AG04450 (cell line): ENCODE measurements at places on chromosomes 1 and 21. TPM values are rescaled to one million over a fixed set of nuclear protein-coding genes. Genes with fewer than 3 reads are reported as not detected.

DNA sequence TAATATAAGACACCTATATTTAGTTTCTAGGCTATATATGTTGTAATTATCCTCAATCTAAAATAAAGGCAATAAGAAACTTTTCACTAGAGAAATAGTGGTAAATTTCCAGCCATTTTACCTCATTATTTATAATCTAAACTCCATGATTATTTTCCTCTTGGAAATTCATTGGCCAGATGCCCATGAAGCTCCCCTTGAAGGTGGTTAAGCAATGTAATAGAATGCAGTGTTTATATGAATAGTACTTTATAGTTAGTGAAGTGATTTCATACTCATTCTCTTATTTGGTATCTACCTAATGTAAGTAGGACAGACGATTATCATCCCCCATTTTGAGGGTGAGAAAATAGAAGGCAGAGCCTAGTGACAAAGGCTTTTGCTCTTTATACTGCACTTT lies 26.5 kb downstream of the NFYC start:
- DNase-seq: no peak

- DNase-seq: no peak
Observed at GRCh38 chr1:234556245-234556943, 53.6 kb downstream of the IRF2BP2 start.

DNA sequence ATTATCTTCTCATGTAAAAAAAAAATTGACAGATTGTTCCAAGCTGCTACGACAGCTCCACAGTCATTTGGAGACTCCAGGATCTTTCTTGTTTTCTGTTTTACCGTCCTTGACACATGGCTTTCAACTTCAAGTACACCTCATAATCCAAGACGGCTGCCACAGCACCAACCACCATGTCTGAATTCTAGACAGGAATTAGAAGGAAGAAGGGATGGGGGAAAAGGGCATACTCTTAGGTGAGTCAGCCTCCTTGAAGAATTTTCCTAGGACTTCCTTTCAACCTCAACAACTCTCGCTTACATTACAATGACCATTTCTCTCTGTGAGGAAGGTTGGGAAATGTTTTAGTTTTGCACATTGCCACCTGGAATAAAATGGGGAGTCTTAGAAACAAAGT lies 110.3 kb upstream of the TNR start:
- no peak for DNase-seq

GRCh38 chr1:94413311-94413710 lies 4.9 kb upstream of the ABCD3 start:
- no peak for DNase-seq

GRCh38 chr1:44326821-44327465 lies 28.1 kb downstream of the ERI3 start:
- DNase-seq: no peak

The OLIG1 gene
- polyA plus RNA-seq: not detected in 2 replicates

DNA sequence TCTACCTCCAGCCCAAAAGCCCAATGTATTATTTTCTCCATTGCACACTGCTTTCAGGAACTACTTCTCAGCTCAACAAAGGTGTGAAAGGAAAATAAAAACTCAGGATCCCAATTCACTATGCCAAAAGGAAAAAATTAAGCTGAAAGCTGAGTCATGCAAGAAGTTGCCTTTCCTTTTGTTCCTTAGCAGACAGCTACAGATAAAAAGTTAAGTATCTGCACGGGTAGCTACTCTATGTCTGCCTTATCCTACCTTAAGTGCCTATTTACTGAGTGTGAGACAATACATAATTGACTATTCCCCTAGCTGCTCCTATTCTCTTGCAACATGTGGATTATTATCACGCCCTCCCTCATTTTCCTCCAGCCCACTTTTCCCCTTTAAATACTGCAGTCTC lies 84.1 kb downstream of the ADCY10 start:
- no peak for DNase-seq

The CPT2 gene
- polyA plus RNA-seq: 17.6 and 18.8 TPM in 2 replicates

- no peak for DNase-seq
Observed at GRCh38 chr1:30725450-30726095, 2.2 kb upstream of the MATN1 start.

The SLC44A5 gene
- 0.09 and 0.19 TPM in 2 replicates for polyA plus RNA-seq

- DNase-seq: no peak
Observed at GRCh38 chr1:93699503-93700168, 18.0 kb upstream of the BCAR3 start.

- peak; percentile 23 for DNase-seq
Observed at GRCh38 chr1:33918368-33918767, 54.5 kb downstream of the HMGB4 start.

The PHTF1 gene
- polyA plus RNA-seq: 15.0 and 18.0 TPM in 2 replicates

DNA sequence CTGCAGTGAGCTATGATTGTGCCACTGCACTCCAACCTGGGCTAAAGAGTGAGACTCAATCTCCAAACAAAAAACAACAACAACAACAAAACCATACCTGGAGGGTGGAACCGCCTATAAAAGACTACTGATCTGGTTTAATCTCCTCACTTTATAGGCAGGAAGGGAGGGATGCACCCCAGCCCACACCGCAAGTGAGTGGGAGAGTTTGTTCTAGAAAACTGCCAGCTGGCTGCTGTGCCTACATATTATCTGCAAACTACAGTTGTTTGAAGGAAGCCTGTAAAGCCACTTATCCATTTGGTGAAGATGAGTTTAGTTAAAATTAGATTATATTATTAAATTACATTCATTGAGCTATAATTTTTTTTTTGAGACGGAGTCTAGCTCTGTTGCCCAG lies 9.1 kb upstream of the SRSF10 start:
- DNase-seq: no peak

The AQP10 gene
- not detected in 2 replicates for polyA plus RNA-seq

The SMCP gene
- not detected in 2 replicates for polyA plus RNA-seq

The EXTL1 gene
- polyA plus RNA-seq: 1.3 and 1.8 TPM in 2 replicates

- DNase-seq: no peak
Observed at GRCh38 chr1:231091415-231091814, 51.4 kb upstream of the FAM89A start.

DNA sequence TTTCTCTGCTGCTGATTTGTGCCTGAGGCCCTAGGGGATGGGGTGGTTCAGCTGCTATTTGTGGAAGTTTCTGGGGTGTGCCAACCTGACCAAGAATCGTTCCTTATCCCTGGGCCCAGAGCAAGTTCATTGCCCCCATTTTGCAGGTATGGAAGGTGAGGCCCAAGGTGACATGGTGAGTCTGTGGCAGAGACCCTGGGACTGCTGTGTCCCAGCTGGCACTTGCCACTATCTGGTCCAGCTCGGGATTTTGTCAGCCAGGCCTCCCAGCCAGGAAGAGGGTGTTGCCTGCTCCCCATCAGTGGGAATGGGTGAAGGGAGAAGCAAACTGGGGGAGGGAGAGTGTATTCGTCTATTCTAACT lies 18.9 kb upstream of the LRP8 start:
- no peak for DNase-seq

The HHAT gene
- 4.8 and 5.1 TPM in 2 replicates for polyA plus RNA-seq

The GABRD gene
- not detected in 2 replicates for polyA plus RNA-seq

DNA sequence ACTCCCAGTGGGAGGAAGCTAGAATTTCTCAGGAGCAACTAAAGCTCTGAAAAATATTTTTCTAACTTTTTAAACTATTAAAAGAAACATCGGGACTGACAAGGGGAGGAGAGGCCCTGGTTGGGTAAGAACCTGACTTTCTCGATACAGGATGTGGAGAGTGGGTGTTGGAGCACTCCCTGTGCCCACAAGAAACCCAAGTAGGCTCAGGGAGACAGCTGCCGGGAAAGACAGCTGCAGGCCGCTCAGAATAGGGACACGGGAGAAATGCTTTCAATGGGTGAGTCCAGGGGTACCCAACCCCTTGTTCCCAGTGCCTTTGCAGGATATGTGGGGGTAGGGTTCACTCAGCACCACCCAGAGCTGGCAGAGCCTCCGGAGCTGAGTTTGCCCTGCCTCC lies 43.6 kb downstream of the PLEKHA6 start:
- DNase-seq: no peak

GRCh38 chr1:205228093-205228521 lies 361 bp downstream of the TMCC2 start:
- no peak for DNase-seq

DNA sequence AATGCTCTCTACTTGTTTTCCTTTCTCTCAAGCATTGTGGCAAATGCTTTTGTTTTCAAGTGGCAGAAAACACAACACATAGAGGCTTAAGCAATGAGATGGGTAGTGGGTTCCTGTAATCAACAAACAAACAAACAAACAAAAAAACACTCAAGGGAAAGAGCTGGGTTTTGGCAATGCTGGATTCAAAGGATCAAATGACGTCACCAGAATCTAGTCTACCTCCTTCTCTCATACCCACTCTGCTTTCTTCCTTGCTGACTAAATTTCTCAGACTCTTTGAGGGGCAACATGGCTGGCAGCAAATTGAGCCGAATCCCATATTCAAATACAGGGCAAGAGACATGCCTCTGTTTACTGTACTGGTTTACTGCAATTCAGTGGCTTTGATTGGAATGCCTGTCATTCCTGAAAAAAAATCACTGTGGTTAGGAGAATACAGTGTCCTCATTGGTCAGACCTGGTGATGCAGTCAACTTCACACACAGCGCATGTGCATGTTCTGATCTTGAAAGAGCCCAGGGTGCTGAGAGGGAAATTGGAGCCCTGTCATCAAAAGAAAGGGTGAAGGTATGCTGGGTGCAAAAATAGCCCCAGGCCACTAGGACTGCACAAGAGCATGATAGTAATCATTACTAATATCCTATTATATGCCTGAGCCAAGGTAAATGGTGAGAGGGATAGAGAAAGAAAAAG lies 356.2 kb downstream of the KCTD3 start:
- no peak for DNase-seq

GRCh38 chr1:247857069-247857984 lies at the start of gene TRIM58:
Gene TRIM58, plus strand, starts transcription at chr1:247857187. Its CDS starts 60 bp downstream, at chr1:247857247.
- DNase-seq: no peak

The CDK18 gene
- polyA plus RNA-seq: 0.36 and 0.38 TPM in 2 replicates

The ESRRG gene
- 0.16 and 0.22 TPM in 2 replicates for polyA plus RNA-seq

The LY9 gene
- not detected in 2 replicates for polyA plus RNA-seq

- DNase-seq: no peak
Observed at GRCh38 chr1:181319907-181320306, 163.4 kb upstream of the CACNA1E start.

GRCh38 chr1:100921110-100921706 lies 25.3 kb downstream of the SLC30A7 start:
- peak; percentile 21 for DNase-seq

The IGSF9 gene
- polyA plus RNA-seq: not detected in 2 replicates
